Stimulated activated naive B cell treated with anti-CD40 and anti-IgM and Interleukin-4, amounts not matched to agents 10 μg/mL and 1 μg/mL and 100 μg/mL, for 72 hours (primary cell): ENCODE measurements at places on chromosomes 12 and 14.
A peak's percentile ranks its signal among the peaks of the same experiment; 100 is the strongest.

GRCh38 chr12:43840338-43840737, 4.5 kb downstream of the TMEM117 start:
- no peak for DNase-seq

DNA sequence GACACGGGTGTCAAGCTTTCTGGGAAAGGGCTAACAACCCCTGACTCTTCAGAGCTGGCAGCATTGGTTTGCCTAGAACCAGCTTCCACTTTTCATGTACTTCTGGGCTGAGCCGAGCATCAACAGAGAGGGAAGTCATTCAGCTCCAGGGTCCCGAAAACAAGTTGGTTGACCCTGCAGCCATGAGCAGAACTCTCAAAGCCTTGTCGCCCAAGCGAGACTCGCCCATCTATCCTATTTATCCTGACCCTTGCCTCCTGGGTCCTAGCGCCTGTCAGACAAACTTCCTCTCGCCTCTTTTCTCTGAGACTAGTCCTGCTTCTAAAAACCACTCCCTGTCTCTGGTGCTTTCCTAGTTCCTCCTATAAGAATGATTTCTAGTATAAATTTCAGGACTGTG, 47.9 kb downstream of the ASCL4 start:
- DNase-seq, result no peak

- DNase-seq, result no peak
These were observed 55.9 kb upstream of the RERGL start for GRCh38 chr12:18145924-18146323.

GRCh38 chr14:68807987-68808386, 15.1 kb upstream of the ZFP36L1 start:
- DNase-seq, result no peak

DNA sequence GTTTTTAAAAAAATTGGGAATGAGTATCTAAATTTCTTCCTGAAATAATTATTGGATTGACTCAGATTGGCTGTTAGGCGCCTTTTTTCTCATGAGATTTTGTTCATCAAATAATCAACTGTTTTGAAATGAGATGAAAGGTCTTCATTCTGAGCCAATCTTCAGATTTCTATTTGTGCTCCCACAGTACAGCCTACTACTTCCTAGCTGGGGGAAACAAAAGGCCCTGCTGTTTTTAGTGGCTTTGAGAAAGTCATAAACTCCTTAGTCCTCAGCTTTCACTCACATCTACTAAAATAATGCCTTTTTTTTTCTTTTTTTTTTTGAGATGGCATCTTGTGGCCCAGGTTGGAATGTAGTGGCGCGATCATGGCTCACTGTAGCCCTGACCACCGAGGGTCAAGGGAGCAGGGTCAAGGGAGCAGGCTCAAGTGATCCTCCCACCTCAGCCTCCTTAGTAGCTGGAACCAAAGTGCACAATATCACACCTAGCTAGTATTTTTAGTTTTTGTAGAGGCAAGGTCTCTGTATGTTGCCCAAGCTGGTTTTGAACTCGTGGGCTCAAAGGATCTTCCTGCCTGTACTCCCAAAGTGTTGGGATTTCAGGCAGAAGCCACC, 15.2 kb downstream of the NACA start:
- DNase-seq, result no peak

DNA sequence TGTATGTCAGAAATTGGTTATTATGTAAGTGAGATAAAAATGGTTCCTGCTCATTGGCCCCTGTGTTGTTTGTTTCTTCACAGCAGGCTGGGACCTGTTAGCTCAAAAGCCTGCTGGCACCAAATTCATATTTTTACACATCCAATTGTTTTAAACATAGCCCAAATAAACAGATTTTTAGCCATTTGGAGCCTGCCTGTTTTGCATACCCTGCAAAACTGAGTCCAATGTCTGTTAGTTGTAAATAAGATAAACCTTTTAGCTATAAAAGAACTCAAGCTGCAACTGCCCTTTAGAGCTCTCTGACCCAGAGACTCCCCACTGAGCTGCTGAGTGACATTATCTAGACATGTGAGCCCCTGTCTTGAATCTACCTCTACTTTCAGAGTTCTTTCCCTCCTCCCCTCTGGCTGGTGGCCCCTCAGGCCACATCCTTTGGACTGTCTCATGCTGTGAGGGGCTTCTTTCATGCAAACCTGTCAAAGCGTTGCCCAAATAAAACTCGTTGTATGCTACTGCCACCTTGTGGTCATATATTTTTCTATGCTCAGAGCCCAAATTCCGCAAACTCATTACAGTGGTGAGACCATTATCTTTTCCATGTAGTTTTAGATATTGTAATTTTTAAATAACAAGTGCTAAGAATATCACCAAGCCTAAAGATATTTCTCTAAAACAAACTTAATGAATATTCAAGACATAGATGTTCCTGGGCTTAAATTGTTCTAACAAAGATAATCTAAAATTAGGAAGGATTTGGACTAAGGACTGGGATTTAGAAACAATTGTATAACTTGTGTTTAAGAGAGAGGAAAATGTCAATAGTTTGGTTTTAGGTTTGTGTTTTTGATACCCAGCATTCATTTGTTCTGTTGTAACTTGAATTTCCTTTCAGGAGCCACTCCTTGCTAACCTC, 337.9 kb downstream of the AACS start:
- no peak for DNase-seq

GRCh38 chr12:94228488-94228907, 80.1 kb downstream of the PLXNC1 start:
- no peak for DNase-seq

DNA sequence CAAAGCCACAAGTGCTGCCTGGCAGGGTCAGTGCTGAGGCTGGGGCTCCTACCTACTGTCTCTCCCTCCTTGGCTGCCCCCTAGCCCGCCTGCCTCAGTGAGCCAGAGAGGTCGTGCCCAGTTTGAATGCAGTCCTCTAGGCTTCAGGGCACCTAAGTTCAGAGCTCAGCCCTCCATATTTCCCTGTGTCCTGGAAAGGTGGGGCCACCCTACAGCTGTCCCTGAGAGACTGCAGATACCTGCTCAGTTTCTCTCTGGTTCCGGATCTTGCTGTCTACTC, 142.6 kb downstream of the CALM1 start:
- DNase-seq, result no peak

DNA sequence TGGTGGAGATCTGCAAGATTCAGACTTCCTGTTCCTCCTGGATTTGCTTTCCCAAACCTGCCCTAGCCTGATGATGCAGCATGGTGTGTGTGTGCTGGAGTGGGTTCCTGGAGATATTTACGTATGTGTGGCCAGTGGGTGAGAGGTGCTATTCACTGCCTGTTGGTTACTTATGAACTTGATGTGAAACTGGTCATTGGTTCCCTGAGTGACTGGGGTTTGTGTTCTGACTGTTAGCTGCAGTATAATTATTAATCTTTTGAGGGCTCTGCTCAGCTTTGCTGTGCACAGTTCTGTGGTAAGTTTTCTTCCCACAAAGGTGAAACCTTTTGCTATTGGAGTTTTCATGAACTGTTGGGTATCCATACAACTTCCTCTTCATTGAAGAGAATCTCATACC, 541.8 kb upstream of the FBXO33 start:
- DNase-seq, result peak; percentile 8

- DNase-seq, result no peak
These were observed 17.6 kb upstream of the GPR33 start for GRCh38 chr14:31505411-31505810.

GRCh38 chr12:20260851-20261250, 107.5 kb upstream of the PDE3A start:
- no peak for DNase-seq

DNA sequence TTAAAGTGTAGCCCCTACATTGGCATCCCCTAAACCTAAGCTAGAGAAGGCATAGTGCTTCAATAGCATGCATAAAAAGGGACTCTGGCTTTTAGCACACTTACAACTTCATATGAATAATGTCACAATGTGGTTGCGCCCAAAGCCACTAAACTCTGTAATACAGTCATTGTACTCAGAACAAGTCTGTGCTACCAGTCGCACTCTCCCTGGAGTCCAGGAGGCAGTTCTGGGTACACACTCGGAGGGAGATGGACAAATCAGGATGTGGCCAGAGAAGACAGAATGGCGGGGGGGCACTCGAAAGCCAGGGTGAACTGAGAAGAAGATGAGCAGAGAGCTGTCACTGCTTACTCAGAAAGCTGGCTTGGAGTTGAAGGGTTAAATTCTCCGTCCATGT, 10.6 kb downstream of the SAMD4A start:
- DNase-seq, result no peak

DNA sequence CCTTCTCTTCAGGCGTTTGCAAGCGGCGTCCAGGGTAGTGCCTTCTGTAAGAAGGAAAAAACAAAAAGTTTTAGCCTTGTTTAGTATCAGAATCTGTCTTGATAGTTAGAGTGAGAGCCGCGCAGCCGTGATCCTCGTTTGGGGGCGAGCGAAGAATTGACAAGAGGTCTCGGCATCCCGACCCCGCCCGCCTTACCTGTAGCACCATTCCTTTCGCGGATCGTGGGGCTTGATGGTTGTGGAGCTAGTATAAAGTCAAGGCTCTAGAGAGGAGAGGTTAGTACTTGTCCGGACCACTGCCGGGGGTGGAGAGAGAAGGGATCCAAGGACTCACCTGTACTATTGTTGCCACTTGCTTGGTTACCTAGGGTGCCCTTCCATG, 494 bp downstream of the TMTC3 start:
- DNase-seq, result no peak

- no peak for DNase-seq
These were observed 190.8 kb upstream of the CCDC196 start for GRCh38 chr14:66295386-66295785.

DNA sequence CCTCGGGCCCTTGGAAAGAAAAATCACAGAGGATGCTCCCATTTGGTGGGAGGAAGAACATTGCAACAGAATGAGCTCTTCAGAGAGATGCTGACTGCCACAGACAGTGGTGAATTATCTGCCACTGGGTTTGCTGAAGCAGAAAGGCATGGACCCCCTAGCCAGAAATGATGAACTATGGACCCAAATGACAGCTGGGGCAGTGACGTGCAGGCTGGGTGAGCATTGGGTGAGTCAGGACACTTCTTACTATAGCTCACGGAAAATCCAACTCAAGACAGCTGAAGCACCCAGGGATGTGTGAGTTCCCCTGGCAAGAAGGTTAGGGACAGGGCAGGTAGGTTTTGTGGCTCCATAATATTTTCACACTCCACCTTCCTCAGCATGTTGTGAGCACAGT, 993.2 kb downstream of the BCL11B start:
- no peak for DNase-seq

GRCh38 chr12:54189198-54189539, 384 bp upstream of the SMUG1 start:
- DNase-seq, result no peak

GRCh38 chr12:15196678-15197505, 24.3 kb downstream of the RERG start:
- DNase-seq, result no peak

DNA sequence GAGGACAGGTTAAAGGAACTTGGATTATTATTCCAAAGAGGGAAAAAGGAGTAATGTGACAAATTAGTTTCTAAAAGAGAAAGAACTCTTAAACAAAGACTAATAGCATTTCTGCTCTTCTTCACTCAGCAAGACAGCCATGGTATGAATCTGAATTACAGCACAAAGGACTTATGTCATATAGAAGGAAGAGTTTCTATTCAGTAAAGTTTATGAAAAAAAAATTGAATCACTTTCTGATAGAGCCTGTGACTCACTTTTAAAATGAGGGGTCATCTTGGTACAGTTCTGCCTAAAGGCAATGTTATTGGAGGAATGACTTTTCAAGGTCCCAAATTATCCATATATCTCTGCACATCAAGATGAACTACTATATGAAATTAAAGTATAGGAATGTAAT, 101.7 kb downstream of the DUSP6 start:
- no peak for DNase-seq

DNA sequence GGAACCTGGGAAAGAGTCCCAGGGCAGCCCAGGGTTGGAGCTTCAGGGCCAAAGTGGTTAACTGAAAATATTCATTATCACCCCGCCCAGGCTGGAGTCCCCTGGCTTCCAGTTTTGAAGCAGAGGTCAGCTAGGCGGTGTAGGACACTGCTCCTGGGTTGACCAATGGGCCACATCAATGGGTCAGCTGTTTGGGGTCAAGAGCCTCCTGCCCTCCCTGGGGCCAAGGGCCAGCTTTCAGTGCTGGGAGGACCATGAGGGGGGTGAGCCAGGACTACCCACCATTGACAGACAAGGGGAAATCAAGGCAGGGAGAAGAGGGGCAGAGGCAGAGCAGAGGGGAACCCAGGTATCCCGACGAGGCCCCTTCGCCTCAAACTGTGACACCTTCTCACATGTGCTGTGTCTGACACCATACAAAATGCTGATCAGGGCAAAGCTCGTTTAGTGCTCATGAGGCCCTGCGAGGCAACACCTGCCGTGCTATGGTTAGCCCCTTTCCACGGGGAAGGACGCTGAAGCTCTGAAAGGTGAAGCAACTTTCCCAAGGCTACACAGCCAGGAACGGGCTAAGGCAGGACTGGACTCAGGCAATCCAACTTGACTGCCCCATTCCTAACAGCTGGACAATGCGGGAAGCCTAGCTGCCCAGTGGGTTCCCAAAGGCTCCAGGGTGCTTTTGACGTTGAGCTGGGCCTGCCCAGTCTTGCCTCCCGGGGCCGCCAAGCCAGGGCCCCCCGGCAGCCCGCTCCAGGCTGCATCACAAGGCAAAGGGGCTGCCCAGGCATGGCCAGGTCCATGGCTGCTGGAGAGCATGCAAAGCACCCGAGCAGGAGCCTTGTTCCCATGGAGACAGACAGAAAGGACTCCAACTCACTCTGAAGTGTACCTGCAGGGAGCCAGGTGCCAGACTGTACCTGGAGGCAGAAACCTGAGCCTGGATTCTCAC, 2.0 kb downstream of the SYNE3 start:
- DNase-seq, result no peak

DNA sequence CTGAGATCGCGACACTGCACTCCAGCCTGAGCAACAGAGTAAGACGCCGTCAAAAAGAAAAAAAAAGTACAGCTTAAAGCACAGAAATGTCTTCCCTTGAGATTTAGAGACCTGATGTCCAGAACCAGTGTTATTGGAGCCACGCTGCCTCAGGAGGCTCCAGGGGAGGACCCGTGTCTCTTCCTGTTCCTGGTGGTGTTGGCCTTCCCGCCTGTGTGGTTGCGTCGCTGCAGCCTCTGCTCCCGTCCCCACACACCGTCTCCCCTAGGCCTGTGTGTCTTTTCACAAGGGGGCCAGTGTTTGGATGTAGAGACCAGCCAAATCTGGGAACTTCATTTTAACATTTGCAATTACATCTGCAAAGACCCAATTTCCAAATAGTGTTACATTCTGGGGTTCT, 8.6 kb upstream of the FBRSL1 start:
- DNase-seq, result no peak

DNA sequence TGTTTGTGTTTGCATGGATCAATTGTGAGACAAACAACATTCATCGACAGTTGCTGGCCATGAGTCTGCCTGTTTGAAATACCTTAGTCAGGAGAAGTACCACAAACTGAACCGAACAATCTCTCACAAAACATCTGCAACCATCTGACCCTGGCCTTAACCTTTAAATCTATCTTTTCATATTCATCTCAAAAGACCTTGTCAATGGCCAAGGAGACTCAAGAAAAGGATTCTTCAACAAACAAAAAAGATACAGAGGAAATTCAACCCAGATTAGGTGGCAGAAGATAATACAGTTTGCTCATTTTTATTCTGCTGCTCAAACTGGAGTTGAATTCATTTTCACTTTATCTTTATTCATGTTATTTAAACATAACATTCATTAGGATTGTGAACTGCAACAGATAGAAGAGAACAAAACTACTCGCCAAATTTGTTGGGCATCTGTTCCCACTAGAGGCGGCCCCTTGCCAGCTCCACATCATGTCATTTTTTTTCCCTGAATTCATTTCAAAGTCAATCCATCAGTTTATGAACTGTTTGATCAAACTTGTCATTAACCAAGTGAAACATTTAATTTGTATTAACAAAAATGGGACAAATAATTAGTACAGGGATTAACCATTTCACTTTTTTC, 152.3 kb upstream of the OTX2 start:
- DNase-seq, result no peak
